A549 (cell line): ENCODE measurements at places on chromosomes 3 and 15.

DNA sequence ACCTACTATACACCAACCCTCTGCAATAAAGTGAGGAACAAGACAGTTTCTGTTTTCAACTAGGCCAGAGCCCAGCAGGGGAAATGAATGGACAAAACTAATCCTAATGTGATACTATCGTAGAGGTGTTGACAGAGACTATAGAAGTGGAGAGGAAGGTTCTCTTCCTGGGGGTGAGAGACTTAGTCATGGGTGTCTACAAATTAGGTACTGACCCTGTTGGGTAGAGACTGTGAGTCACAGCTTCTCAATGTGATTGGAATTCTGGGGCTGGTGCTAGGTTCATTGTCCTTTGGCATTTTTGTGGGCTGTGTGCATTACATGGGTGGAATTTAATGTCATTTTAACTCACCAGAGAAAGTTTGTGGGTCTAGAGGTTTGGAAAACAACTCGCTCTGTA, 79.3 kb downstream of the ADAMTSL3 start:
- DNase-seq = peak; percentile 31

- no peak for DNase-seq
Observed at GRCh38 chr3:22907161-22907780, 295.9 kb upstream of the UBE2E2 start.

DNA sequence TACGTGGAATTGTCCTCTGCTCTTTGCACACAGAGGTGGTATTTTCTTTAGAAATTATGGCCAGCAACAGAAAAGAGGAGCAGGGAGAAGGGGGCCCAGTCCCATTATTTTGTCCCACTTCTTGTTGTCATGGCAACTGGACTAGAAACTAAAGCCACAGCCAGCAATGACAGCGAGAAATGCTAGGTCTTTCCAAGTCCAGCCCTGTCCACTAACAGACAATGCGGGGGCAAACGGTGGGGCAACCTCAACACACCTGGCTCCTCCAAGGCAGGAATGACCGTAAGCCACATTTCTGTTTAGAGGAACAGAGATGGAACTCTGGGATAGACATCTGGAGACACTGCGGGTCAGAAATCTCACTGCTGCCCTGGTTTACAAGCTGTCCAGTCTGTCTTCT, 107.3 kb downstream of the RFTN1 start:
- no peak for DNase-seq

GRCh38 chr3:16546186-16547010, 32.9 kb upstream of the RFTN1 start:
- no peak for DNase-seq

DNA sequence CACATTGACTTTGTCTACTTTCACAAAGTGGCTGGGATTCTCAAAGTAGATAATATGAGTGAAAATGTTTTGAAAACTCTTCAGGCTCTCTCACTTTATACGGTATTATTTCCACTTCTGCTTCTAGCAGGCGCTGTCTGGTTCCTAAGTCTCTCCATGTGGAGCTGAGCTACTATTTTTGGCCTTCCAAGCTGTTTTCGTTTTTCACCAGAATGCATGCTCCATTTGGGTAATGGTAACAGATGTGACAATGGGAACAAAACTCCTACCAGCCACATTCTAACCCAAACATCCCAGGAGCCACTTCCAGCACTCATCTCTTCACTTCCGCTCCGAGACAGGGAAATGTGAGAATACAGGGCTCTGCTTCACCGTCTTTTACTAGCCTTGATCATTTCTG, 586.7 kb downstream of the NTRK3 start:
- no peak for DNase-seq
